ENCODE measurements at places on chromosomes 6 and 20.

GRCh38 chr20:13874394-13875157 is 89.7 kb downstream of the NDUFAF5 start:
- no peak for DNase-seq

GRCh38 chr6:159106627-159107241 is 61.9 kb upstream of the TAGAP start:
- DNase-seq: no peak

GRCh38 chr6:91352878-91353277 is 766.0 kb upstream of the MAP3K7 start:
- DNase-seq: no peak

- DNase-seq: no peak
Measured at GRCh38 chr20:32858189-32858588, 534 bp upstream of the EFCAB8 start.
